ENCODE measurements at places on chromosomes 16 and 17. TPM values are rescaled to one million over a fixed set of nuclear protein-coding genes. Genes with fewer than 3 reads are reported as not detected.

- no peak for DNase-seq
These were observed 15.0 kb downstream of the HASPIN start for GRCh38 chr17:3738562-3739295.

DNA sequence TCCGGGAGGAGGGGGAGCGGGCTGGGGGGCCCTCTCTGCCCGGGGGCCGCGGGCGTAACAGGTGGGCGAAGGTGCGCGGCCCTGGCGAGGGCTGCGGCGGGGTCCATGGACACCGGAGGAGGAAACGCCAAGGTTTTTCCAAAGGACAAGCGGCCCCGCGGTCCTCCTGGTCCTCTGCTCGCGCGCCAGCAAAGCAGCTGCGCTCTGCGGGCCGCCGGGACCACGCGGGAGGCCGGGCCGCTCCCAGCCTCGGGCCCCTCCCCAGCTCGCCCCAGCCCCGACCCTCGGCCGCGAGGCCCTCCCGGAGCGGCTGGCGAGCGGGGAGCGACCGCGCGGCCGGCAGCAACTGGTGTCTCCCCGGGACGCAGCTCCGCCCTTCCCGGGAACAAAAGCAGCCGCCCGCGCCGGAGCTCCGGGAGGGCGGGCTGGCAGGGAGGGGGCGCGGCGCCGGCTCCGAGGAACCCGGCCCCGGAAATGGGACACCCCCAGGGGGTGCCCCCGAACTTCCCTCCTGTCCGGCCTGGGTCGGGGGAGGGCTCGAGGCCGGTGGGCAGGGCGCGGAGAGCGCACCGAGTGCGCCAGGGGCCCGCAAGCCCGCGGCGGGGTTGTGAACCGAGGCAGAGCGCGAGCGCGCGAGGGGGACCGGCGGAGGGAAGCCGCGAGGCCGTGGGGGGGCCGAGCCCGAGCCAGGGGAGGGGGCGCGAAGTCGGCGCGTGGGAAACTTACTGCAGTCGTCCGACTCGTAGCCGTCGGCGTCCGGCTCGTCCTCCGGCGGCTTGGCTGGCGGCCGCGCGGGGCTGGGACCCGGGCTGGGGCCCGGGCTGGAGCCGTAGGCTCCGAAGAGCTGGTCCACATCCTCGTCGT is 837 bp downstream of the DOC2B start:
- no peak for DNase-seq

- no peak for DNase-seq
These were observed 233.2 kb downstream of the ZNF423 start for GRCh38 chr16:49622421-49623402.

GRCh38 chr17:6187836-6188235 is 117.7 kb downstream of the WSCD1 start:
- DNase-seq = no peak

ITGB4 gene
- total RNA-seq = 0.95 TPM

Data from A673 (cell line).